A172 (cell line): ENCODE measurements at places on chromosomes 12 and 14. TPM values are rescaled to one million over a fixed set of nuclear protein-coding genes. Genes with fewer than 3 reads are reported as not detected.

The CRIP1 gene
- 1.5 TPM in 1 of 2 replicates, not detected in the other for total RNA-seq

The MUCL1 gene
- not detected in 2 replicates for total RNA-seq

The C12orf60 gene
- total RNA-seq, result 0.05 and 1.0 TPM in 2 replicates

The ALX1 gene
- total RNA-seq, result not detected in 2 replicates

The TEX22 gene
- total RNA-seq, result 0.17 TPM in 1 of 2 replicates, not detected in the other
